Caki2 (cell line): ENCODE measurements at places on chromosomes 4 and X. TPM values are rescaled to one million over a fixed set of nuclear protein-coding genes. Genes with fewer than 3 reads are reported as not detected.

The COX7B2 gene
- total RNA-seq, result not detected in 2 replicates

- no peak for DNase-seq
Observed at GRCh38 chrX:146055733-146056132, 238.1 kb downstream of the SLITRK2 start.

The EGFL6 gene
- total RNA-seq, result not detected in 2 replicates

- DNase-seq, result no peak
Observed at GRCh38 chrX:126141014-126141413, 25.1 kb downstream of the DCAF12L2 start.

GRCh38 chr4:42596918-42597317 lies 60.0 kb downstream of the ATP8A1 start:
- no peak for DNase-seq

The UGT2B10 gene
- not detected in 2 replicates for total RNA-seq

The PAK3 gene
- not detected in 2 replicates for total RNA-seq

GRCh38 chrX:103367502-103367901 lies 8.8 kb upstream of the BEX3 start:
- no peak for DNase-seq

DNA sequence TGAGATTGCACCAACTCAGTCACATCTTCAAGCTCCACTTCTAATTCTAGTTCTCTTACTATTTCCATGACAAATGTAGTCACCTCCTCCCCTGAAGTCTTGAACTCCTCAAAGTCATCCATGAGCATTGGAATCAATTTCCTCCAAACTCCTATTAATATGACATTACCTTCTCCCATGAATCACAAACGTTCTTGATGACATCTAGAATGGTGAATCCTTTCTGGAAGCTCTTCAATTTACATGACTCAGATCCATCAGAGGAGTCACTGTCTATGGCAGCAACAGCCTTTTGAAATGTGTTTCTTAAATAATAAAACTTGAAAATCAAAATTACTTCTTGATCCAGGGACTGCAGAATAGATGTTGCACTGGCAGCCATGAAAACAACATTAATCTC lies 34.5 kb downstream of the GALNTL6 start:
- DNase-seq, result no peak
